ENCODE measurements at places on chromosomes 7 and 10.
A peak's percentile ranks its signal among the peaks of the same experiment; 100 is the strongest.

DNA sequence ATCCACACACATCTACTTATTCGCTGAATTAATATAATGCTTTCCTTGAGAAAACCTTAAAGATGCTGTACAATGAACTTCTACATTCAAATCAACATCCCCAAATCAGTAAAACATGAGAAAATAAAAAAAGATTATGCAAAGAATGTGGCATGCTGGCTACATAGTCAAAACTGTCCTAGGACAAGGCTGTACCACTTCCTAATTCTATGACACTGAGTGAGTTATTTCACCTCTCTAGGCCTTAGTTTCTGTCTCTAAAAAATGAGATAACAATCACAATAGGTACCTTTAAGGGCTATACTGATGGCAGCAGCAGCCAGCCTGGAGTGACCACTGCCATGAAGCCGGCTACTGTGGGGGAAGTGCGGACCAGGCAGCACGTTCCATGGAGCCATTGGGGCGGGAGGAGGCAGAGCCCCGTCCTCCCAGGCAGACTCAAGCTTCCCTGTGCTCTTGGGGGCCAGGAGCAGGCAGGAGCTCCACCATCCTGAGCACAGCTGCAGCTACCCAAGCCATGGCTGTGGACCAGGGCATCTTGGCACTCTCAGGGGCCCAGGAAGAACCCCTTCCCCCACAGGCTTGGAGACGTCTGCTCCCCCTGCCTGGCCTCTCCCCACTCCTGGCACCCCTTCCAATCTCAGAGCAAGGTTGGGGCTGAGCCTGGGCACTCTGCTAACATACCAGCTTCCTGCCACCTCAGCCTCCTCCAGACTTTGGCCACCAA, 110.2 kb downstream of the ELAPOR2 start:
- DNase-seq = no peak

DNA sequence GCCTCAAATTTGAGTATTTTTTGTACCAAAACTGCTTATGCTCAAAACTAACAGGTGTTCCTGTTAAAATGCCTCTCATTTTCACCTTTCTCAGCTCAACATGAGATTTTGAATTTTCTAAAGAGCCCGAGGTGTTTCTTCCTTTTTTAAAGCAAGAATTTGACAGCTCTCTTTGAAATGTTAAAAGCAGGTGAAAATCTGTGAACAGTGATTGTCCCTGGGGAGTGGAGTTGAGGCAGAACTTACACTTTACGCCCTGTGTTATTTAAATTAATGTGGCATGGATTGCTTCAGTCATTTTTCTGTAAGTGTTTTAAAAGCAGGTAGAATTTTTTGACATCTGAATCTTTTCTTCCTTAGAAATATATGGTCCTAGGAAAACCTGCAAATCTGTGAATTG, 9.2 kb upstream of the GPR15LG start:
- no peak for DNase-seq

DNA sequence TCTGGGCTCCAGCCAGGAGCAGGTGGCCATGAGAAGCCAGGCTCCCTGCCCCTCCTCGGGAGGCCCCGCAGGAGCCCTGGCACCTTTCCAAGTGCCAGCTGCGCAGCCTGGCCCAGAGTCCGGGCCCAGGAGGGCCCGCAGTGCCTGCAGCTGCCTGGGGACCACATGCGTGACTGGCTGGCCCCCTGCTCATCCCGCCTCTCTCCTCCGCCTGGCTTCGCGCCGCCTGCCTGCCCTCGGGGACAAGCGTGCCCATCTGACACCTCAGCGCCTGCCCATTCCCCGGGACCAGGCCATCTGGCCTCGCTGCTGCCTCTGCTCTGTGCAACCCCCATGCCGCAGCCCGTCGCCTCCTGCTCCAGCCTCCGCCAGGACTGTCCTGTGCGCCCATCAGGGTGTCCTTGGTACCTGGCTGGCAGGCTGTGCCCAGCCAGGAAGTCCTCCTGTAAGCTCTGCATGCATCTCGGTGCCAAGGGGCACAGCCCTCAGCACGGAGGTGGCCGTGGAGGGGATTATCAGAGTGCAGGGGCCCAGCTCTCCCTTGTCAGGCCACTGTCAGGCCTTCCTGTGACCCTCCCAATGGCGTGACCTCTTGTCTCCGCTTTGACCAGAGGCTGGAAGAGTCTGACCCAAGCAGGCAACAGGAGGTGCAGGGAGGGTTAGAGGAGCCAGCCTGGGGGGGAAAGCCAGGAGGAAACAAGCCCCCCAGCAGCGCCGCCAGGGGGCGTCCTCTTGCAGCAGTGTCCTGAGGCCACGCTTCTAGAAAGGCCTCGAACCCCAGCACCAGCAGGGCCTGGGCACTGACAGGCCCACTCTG, 50.5 kb downstream of the TMEM209 start:
- no peak for DNase-seq

DNA sequence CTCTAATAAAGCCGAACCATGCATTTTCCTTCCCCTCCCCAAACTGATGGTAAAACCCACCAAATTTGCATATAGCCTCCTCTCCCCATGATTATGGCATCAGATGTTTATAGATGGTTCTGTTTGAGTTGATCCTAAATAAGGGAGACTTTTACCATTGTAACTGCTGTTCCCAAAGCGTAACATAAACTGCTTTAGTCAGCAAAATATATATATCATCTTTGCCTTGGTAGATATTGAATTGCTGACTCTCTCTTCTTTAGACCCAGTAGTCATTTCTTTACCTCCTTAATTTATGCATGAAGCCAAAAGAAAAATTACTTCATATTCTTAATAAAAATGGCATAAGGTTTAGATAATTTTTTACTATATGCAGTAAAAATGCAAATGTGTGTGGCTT, 86.2 kb upstream of the LRGUK start:
- DNase-seq = no peak

DNA sequence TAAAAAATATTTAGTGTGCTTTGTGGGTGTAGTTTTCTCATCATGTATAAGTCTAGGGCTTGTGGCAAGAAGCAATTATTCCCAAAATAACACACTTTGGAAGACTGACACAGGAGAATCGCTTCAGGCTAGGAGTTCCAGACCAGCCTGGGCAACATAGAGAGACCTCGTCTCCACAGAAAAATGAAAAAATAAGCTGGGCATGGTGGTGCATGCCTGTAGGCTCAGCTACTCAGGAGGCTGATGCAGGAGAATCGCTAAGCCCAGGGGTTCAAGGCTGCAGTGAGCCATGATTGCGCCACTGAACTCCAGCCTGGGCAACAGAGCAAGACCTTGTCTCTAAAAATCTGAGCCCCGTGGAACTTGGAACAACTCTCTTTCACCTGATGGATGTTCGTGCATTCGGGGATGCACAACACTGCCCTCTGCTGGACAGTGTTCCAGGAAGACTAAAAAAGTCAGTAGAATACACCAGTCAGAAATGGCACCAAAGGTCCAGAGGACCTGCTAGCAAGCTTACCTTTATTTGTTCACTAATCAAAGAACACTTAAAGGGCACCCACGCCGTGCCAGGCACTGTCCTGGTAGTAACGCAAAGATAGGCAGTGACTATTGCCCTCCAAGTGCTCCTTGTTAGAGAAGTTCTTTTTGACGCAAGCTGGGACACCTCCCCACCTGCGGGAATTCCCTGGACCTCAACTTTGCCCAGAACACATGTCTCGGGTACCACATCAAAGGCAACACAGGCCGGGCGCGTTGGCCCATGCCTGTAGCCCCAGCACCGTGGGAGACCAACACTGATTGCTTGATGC, 81.9 kb upstream of the CALN1 start:
- DNase-seq = peak; percentile 72

- DNase-seq = no peak
These were observed 32.5 kb downstream of the ZNF438 start for GRCh38 chr10:30999070-30999712.

GRCh38 chr7:50731703-50732582, 50.8 kb downstream of the GRB10 start:
- no peak for DNase-seq

GRCh38 chr7:142832417-142832816, 22.5 kb upstream of the EPHB6 start:
- no peak for DNase-seq

- DNase-seq = no peak
These were observed 76.6 kb downstream of the VSTM4 start for GRCh38 chr10:49038711-49039110.

DNA sequence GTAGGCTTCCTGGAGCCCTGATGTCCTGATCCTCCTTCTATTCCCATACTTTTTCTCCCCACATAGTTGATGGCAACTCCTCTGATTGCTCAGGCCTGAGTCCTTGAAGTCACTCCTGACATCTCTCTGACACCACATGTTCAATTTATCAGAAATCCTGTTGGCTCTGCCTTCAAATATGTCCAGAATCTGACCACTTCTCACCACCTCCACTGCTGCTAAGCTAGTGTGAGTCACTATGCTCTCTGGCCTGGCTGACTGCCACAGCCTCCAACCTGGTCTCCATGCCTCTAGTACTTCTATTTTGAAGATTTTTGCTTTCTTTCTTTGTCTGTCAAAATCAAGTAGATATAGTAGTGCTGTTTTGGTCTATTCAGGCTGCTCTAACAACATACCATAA, 53.0 kb downstream of the TMEM229A start:
- DNase-seq = no peak

GRCh38 chr7:134473861-134474291, 15.0 kb upstream of the AKR1B1 start:
- no peak for DNase-seq

- DNase-seq = no peak
These were observed 9.6 kb downstream of the EPC1 start for GRCh38 chr10:32337350-32337749.

- DNase-seq = no peak
These were observed 155.3 kb upstream of the COBL start for GRCh38 chr7:51471981-51472296.

- DNase-seq = no peak
These were observed 33.0 kb downstream of the AKAP9 start for GRCh38 chr7:91973639-91974038.

DNA sequence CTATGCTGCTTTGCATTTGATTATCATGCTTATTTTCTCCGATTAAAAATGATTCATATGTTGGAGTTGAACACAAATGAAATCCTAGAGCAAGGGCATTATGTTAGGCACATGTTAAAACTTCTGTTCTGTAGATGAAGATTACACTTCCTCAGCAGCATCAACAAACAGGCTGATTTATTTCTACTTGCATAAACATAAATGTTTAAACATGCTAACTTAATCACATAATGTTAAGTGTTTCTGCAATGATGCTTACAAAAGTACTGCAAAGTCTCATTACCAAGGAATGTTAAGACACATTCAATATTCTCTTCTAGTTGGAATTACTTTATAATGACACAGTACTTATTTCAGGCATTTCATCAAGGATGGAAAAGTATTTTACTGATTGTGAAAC, 770.8 kb downstream of the ANKRD7 start:
- no peak for DNase-seq

GRCh38 chr10:49633327-49634068, 19.7 kb downstream of the CHAT start:
- peak; percentile 39 for DNase-seq

- DNase-seq = no peak
These were observed 42.8 kb upstream of the POM121L12 start for GRCh38 chr7:52992479-52993162.

- no peak for DNase-seq
These were observed 125.6 kb upstream of the TNRC18 start for GRCh38 chr7:5549096-5549763.

DNA sequence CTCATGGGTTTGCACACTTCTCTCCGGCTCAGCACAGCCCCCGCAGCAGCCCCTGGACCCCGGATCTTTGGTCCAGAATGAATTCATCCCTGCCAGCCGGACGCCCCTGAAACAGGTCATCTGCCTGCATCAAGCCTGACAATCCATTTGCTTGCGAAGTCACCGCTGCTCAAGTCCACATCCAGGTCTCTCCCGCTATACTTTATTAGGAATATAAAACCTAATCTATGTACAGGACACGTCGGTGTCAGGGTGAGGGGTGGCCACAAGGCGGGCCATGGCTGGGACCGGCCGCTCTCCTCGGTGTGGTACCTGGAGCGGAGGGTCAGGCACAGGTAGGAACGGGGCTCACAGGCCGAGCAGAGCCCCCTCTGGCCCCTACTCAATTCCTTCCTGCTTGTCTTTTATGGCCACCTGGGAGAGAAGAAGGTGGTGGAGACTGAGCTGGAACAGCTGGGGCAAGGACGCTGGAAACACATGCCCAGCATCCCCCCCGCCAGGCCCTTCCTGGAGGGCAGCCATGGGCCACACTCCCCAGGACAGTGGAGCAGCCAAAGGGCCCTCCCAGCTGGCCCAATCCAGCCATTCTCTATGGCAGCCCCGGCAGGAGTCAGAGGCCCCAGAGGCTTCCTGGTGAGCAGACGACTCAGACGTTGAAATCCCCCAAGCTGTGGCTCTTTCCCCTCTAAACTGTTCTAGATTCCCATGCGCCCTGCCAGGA, 5.3 kb downstream of the POLR2J start:
- no peak for DNase-seq

- DNase-seq = no peak
These were observed 29.2 kb upstream of the GALNTL5 start for GRCh38 chr7:151927011-151927410.

GRCh38 chr10:21501731-21502347, 23.6 kb downstream of the SKIDA1 start:
- DNase-seq = no peak

DNA sequence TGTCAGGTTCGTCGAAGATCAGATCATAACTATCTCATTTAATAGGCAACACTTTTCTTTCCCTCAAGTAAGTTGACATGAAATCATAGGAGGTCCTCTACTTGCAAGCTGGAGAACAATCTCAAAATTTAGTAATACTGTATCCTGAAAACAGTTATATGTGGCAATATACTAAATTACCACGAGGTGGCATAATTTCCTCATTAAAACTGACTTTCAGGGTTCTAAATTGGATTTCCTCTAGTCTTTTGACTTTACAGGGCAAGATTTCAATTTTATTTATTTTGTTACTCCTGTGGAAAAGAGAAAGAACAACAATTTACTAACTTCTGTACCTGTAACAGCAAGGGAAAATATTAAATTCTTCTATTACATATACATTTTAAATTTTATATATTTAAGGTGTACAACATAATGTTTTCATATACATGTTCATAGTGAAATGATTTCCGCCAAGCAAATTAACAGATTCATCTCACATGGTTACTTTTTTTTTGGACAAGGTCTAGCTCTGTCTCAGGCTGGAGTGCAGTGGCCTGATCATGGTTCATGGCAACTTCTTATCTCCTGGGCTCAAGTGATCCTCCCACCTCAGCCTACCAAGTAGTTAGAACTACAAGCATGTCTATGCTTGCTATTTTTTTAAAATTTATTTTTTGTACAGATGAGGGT, 53.4 kb upstream of the CYP2C18 start:
- no peak for DNase-seq

DNA sequence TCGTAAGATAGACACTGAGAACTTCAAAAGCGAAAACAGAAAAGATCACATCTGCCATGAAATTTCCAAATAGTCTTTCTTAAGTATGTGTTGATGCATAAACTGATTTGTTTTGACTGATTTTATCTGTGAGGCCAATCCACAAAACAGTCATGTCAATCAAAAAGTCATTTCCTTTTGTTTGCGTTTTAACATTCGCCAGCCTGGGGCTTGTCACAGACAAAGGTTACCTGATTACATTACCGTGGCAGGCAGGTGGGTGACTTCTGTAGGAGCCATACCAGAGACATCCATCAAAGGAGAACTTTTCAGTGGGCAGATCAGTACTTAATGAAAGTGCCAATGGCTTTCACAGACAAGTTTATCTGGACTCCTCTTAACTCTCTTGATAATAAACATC, 45.5 kb upstream of the BET1 start:
- no peak for DNase-seq
